ENCODE measurements at places on chromosomes 7 and 10. TPM values are rescaled to one million over a fixed set of nuclear protein-coding genes. Genes with fewer than 3 reads are reported as not detected.

DNA sequence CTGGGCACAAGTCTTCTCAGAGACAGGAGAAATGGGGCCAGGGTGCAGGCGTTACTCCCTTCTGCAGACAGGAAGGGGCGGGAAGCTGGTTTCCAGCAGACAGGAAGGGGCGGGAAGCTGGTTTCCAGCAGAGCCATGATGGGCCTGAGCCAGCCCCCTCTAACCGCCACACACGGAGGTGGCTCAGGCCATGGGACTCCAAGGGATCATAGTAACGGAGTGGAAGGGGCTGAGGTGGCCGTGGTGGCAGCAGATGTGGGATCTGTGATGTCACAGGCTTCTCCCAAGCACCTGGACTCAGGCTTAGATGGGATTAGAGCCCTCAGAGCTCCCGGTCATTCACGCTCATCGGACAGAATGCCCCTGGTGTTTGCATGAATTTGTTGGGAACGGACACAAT lies 177.8 kb downstream of the USP6NL start:
- no peak for DNase-seq

DNA sequence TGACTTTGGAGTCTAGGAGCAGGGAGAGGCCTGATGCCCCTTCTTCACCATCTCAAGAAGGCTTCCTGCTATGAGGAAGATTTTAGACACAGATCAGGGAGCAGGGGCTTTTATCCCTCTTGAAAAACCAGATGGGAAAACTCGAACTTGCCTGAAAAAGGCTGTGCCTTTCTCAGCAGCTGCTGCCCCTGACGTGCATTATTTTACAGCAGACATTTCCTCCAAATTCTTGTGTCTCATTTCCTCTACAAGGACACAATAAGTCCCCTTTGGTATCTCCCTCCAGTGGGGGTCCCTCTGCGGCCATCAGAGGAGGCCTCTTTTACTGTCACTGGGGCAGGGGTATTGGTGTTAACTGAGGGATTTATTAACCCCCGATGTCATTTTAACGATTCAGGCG lies 38.0 kb upstream of the AQP1 start:
- DNase-seq, result no peak

- DNase-seq, result no peak
These were observed 110.2 kb downstream of the SRI start for GRCh38 chr7:88109612-88110011.

DNA sequence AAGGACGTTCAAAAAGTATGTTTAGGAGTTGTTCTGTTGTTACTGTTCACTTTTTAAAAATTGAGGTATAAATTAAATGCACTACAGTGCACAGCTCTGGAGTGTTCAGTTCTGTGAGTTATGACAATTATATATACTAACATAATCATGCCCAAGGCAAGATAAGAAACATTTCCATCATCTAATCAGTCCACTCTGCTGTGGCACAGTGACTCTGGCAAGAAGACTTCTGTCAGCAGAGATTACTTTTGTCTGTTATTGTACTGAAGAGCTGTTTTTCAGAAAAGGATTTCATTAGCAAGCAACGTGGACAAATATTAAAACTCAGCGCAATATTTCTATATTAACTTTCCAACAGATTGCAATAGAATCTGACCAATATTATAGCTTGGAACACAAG lies 32.0 kb downstream of the ICA1 start:
- no peak for DNase-seq

TACC2 gene
- polyA plus RNA-seq, result 99.5 TPM
